ENCODE measurements at places on chromosomes 11 and 22.
A peak's percentile ranks its signal among the peaks of the same experiment; 100 is the strongest.

GRCh38 chr11:66956689-66957290 lies 1.4 kb downstream of the PC start:
- no peak for DNase-seq

GRCh38 chr11:17602105-17603001 lies 55.3 kb downstream of the OTOG start:
- DNase-seq: no peak

GRCh38 chr11:109048098-109048497 lies 373.9 kb upstream of the C11orf87 start:
- no peak for DNase-seq

GRCh38 chr11:88576741-88577140 lies 239.2 kb upstream of the CTSC start:
- no peak for DNase-seq

GRCh38 chr22:38758276-38758945 lies 2.6 kb upstream of the SUN2 start:
- DNase-seq: peak; percentile 86

DNA sequence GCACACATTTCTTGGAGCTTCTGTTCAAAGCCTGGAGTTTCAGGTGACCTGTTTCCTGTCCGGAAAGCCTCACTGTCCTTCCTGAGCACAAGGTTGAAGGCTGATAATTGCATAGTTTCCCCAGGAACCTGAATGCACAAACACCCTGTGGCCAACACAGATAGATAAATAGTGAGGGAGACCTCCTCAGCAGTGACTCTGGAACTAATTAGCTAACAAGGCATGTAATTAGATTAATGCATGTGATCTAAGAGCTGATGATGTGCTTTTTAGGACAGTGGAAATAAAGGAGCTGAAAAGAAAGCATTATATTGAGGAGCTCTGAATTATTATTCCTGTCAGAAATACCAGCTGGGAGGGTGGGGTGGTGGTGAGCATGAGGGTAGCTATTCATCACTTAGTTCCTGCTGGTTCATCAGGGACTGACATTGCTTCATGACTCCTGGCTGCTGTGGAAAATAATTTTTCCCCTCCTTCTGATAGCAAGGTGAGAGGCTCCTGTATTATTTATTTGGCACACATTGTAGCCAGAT lies 101.1 kb downstream of the NELL1 start:
- DNase-seq: no peak

DNA sequence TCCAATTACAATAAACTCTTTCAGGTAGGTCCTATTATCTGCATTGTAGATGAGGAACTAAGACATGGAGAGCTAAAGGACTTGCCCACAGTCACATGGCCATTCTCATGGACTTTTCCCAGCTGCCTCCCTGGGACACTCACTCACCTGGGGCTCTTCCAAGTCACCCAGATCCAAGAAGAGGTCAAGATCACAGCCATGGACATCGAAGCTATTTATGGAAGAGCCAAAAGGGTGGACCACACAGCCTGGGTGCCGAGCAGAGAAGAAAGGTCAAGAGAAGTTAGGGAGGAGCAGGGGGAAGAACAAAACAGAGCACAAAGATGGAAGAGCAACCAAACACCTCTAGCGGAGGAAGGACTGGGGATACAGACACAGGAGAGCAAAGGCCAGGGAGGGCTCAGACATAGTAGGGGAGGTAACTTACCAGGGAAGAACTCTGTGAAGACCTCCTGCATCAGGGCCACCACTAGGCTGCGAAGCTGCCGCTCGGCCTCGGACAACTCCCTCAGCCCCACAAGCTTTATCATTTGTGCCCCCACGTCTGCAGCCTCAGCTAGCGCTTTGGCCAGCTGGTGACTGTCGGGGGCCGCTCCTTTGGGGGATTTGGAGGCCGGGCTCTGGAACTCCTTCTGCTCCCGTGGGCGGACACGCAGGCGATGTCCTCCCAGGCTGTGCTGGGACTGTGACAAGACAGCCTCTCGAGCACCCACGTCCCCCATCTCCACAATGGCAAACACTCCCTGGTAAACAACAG lies 7.4 kb upstream of the EEF1G start:
- no peak for DNase-seq

All from CD8-positive, alpha-beta T cell (primary cell).